ENCODE measurements at places on chromosomes 1 and 21. TPM values are rescaled to one million over a fixed set of nuclear protein-coding genes. Genes with fewer than 3 reads are reported as not detected.

- DNase-seq: peak; percentile 66
Observed at GRCh38 chr1:41726899-41727748, 191.6 kb downstream of the HIVEP3 start.

DNA sequence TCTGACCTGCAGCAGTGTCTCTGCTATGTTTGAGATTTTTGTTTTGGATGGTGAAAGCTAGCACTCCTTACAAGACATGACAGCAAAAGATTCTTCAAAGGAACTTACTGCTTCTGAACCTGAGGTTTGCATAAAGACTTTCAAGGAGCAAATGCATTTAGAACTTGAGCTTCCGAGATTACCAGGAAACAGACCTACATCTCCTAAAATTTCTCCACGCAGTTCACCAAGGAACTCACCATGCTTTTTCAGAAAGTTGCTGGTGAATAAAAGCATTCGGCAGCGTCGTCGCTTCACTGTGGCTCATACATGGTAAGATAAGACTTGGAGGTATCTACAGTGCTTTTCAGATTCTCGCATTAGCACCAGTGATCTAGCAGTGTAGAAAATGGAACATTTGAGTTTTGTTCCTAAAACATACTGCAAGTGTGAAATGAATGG, 200.2 kb downstream of the PDE4B start:
- DNase-seq: no peak

DNA sequence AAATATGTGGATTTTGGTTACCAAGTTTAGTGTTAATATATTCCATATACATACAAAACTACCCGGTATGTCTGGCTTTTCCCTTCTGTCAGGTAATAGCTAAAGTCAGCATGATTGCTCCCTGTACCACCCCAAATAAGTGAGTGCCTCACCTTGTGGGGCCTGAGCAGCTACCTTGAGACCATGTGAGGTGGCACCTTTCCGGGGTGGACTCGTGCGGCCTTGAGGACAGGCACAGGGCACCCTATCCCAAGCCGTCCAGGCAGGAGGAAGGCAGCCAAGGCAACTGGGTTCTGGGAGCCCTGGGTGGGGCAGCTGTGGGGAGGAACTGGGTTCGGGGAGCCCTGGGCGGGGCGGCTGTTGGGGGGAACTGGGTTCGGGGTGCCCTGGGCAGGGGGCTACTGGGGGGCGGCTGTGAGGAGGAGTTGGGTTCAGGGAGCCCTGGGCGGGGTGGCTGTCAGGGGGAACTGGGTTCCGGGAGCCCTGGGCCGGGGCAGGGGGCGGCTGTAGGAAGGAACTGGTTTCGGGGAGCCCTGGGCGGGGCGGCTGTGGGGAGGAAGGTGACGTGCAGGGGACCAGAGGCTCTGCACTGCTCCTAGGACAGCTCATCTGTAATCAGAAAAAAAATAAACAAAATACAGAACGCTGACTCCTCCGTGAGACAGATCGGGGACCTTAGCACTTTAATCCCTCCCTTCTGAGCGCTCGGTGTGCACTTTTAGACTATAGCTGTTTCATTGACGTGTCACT, 63.3 kb downstream of the POFUT2 start:
- no peak for DNase-seq

GRCh38 chr1:230148126-230148652, 81.2 kb downstream of the GALNT2 start:
- DNase-seq: no peak

DNA sequence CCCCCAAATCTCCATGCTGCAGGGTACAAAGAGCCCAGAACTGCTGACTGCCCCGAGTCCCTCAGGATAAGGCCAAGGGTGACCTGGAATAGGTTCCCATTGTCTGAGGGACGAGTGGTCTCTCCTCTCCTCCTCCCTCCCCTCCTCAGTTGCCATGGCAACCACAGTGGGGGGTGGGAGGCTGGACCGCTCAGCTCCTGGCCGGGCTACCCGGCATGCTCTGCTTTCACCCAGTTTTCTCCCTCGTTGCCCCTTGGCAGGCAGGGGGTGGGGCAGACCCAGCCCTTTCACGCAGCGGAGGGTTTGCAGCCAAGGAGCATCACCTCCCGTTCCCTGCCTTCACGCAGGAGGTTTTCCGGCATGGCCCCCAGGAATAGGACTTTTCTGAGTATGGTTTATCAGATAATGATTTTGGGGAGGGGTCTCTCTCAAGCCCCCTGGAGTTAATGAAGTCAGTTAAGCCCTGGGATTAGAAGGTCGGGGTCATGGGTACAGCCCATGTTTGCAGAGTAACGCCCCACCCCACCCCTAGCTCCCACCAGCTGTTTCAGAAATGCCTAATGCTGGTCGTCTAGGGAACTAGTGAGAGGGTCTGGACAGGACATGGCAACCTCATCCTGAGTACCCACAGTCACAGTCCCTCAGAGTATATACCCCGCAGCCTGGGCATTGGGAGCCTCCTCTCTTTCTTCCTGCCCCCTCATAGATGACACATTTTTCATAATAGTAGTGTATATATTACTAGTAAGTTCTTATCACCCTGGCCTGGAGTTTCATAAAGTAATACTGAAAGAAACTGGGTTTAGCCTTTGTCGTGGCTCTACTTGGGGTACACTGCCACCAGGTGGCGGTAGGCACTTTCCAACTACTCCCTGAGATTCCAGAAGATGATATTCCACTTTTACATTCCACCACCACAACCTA, 20.7 kb downstream of the C1QB start:
- DNase-seq: peak; percentile 61

The PIK3R3 gene
- 16.3 TPM for total RNA-seq

GRCh38 chr1:183543619-183544204, 46.5 kb downstream of the NCF2 start:
- DNase-seq: peak; percentile 40

- no peak for DNase-seq
Observed at GRCh38 chr1:196461521-196461920, 146.7 kb downstream of the KCNT2 start.

The SCNM1 gene
- 16.7 TPM for total RNA-seq

DNA sequence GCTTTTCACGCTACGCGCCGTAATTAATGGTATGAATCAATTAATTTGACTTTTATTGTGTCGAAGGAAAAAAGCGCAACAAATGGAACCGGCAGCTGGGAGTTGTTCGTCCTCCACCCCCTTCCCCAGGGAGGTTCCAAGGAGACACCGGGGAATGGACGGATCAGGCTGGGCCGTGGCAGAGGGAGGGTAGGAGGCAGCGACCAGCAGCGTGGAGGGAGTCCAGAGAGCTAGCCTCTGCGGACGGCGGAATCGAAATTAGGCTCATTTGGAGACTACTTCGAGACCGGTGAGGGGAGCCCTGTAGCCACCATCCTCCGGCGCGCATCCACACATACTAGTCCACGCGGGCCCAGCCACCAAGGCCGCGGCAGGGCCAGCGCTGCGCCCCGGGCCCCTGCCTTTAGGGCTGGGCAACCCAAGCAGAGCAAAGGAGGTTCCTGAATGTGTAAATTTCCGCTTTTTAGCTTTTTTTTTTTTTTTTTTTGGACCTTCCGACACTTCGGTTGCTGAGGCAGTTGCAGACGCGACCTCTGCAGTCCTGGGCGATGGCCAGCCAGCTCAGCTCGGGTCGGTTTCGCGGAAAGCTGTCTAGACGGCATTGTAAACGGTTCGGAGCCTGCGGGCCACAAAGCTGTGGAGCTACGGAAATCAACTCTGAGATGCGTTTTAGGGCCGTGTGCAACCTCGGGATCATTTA, 2.2 kb upstream of the FOXD3 start:
- no peak for DNase-seq

Data from dermis microvascular lymphatic vessel endothelial cell (primary cell).